Activated CD4-positive, alpha-beta T cell treated with anti-CD3 and anti-CD28 coated beads, Interleukin-2, amount 10 ng/mL, durations not matched to agents 24 days and 14 days (primary cell): ENCODE measurements at places on chromosomes 5 and 9. TPM values are rescaled to one million over a fixed set of nuclear protein-coding genes. Genes with fewer than 3 reads are reported as not detected.

The CDH6 gene
- total RNA-seq: not detected in 2 replicates

DNA sequence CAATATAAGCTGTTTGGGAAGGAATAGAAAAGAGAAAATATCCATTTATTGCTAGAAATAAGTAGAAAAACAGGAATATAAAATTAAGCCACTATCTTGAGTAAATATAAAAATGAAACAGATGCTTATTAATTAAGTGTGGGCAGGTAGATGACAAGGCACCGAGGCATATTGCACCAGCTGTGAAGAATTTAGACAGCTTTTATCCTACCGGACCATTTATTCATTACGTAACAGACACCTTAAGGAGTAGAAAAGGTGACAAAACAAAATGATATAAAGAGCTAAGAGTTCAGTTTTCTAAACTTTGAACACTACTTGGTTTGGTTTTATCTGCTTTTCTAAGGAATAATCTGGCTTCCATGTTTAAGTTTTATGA lies 404.1 kb downstream of the PTPRD start:
- H3K27ac ChIP-seq: no peak overlapping the region
- no peak for DNase-seq
- H3K4me3 ChIP-seq: no peak overlapping the region
- H3K4me1 ChIP-seq: no peaks in the 10 kb centered on the region
- no peaks in the 10 kb centered on the region for H3K27me3 ChIP-seq

The IFNA13 gene
- not detected in 2 replicates for total RNA-seq

DNA sequence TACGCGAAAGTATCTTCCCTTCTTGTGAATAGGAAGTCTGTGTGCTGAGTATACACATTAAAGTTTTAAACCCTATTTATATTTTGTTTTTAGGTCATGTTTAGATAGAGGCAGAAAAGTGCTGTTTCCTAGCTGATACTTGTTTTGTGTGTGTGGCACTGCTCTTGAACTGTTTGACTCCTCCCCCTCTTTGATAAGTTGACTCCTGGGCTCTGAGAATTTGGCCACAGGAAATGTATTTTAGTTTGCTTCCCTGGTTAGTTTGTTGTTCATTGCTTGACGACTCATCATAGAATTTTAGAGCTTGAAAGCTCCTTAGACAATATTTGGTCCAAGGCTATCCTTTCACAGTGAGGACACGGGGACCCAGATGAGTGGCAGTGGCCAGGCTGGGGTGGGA lies 2.0 kb upstream of the CDC14B start:
- no peak for DNase-seq
- peaks cover 4% of the 10 kb centered on the region for H3K4me1 ChIP-seq
- no peak overlapping the region for H3K27ac ChIP-seq
- H3K27me3 ChIP-seq: peaks cover 36% of the 10 kb centered on the region
- H3K36me3 ChIP-seq: no peaks in the 10 kb centered on the region
- H3K4me3 ChIP-seq: no peak overlapping the region

GRCh38 chr5:179869101-179869500 lies 10.5 kb upstream of the MRNIP start:
- no peak for DNase-seq
- no peak overlapping the region for H3K4me3 ChIP-seq
- no peaks in the 10 kb centered on the region for H3K27me3 ChIP-seq
- H3K36me3 ChIP-seq: peaks cover 34% of the 10 kb centered on the region
- H3K4me1 ChIP-seq: peaks cover 2% of the 10 kb centered on the region

DNA sequence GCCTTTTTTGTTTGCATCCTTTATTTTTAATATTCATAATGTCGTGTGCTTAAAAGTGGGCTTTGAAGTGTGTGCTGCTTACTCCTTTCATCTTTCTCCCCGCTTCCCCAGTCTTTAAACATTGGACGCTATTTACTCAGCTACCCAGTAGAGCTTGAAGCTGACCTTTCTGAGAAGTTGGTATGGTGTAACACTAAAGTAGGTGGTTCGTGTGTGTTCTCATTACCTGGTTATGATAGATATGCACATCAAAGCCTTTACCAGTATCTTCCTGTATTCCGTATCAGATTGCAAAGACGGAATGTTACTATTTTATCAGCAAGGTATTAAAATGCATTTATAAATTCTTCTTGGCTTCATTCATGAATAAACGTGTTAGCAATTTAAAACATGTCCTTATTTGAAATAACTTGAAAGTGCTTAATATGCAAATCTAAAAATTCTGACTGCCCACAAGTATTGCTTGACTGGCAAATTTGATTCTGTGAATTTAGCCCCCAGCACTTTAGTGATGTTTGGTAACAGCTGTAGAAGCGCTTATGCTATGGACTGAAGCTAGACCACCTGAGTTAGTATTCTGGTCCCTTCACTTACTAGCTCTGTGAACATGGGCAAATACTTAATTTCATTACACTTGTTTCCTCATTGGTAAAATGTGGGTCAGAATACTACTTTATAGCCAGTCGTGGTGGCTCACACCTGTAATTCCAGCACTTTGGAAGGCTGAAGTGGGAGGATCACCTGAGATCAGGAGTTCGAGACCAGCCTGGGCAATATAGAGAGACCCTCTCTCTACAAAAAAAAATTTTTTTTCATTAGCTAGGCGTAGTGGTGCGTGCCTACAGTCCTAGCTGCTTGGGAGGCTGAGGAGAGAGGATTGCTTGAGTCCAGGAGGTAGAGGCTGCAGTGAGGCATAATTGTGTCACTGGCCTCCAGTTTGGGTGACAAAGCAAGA lies 1.7 kb downstream of the RRAGA start:
- H3K4me3 ChIP-seq: peak overlapping the region; percentile 95
- no peak for DNase-seq
- peaks cover 32% of the 10 kb centered on the region for H3K4me1 ChIP-seq
- H3K36me3 ChIP-seq: peaks cover 26% of the 10 kb centered on the region

DNA sequence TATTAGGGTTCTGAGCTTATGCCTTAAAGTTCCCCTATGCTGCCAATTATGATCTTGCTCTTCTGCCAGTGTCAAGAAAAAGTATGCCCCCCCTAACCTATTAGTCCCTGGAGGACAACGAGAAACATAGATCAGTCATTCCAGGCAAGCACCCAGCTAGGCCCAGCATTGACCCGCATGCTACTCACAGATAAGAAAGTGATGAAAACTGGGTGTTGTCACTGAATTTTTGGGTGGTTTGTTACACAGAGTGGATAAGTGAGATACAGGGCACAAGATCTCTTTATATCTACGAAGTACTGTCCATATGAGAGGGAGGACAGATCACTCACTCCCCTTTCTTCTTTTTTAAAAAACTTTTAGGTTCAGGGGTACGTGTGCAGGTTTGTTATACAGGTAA lies 6.4 kb upstream of the TEX48 start:
- peak overlapping the region; percentile 97 for H3K27ac ChIP-seq
- peaks cover 38% of the 10 kb centered on the region for H3K36me3 ChIP-seq
- no peak overlapping the region for H3K4me3 ChIP-seq
- H3K4me1 ChIP-seq: peaks cover 75% of the 10 kb centered on the region
- H3K27me3 ChIP-seq: no peaks in the 10 kb centered on the region

DNA sequence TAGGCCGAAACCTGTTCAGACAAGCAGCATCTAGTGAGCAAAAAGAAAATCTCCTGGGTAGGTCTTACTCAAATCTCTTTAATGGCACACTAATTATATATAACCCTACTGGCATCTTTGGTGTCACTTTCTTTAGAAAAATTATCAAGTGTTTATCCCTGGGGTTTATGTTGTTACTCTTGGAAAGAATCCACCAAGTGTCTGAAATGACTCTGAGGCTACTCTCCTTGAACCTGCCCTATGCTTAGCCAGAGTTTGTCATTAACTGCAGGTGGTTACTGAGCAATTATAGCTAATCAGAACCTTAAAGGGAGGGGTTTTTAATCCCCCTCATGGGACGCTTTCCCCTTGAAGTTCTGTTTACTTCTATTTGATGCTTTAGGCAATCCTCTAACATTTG lies 381.9 kb downstream of the PLK2 start:
- DNase-seq: no peak
- no peak overlapping the region for H3K27ac ChIP-seq
- H3K4me3 ChIP-seq: no peak overlapping the region
- H3K27me3 ChIP-seq: peaks cover 3% of the 10 kb centered on the region

GRCh38 chr5:57889558-57889957 lies 406.9 kb upstream of the ACTBL2 start:
- H3K27ac ChIP-seq: no peak overlapping the region
- H3K27me3 ChIP-seq: peaks cover 2% of the 10 kb centered on the region
- H3K4me1 ChIP-seq: no peaks in the 10 kb centered on the region
- DNase-seq: no peak
- H3K36me3 ChIP-seq: no peaks in the 10 kb centered on the region
- H3K4me3 ChIP-seq: no peak overlapping the region

DNA sequence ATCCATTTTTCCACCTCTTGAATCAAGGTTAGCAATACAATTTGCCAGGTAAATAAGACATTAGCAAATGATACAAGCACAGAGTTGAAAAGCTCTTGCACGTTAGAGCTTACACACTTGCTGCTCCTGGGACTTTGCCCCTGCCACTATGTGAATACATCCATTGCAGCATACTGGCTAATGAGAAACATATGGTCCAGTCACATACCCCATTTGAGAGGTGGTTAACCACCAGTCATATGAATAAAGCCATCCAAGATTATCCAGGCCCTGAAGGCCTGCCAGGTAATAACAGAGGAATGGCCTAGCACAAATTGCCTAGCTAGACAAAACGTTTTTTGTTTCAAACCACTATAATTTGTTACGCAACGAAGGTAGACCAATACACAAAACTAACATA lies 45.8 kb upstream of the FTMT start:
- H3K36me3 ChIP-seq: no peaks in the 10 kb centered on the region
- DNase-seq: no peak
- H3K27me3 ChIP-seq: no peaks in the 10 kb centered on the region

GRCh38 chr5:99004960-99005359 lies 76.2 kb upstream of the CHD1 start:
- peaks cover 9% of the 10 kb centered on the region for H3K4me1 ChIP-seq
- H3K27me3 ChIP-seq: peaks cover 4% of the 10 kb centered on the region
- H3K27ac ChIP-seq: no peak overlapping the region

The CSF1R gene
- total RNA-seq: 0.14 TPM in 1 of 2 replicates, not detected in the other

GRCh38 chr5:179620293-179620692 lies 3.2 kb downstream of the HNRNPH1 start:
- H3K4me3 ChIP-seq: peak overlapping the region; percentile 99
- peaks cover 61% of the 10 kb centered on the region for H3K4me1 ChIP-seq
- H3K36me3 ChIP-seq: peaks cover 73% of the 10 kb centered on the region
- H3K27me3 ChIP-seq: peaks cover 5% of the 10 kb centered on the region

The ENTREP1 gene
- not detected in 2 replicates for total RNA-seq

GRCh38 chr5:32323741-32324140 lies 11.0 kb upstream of the MTMR12 start:
- no peak overlapping the region for H3K4me3 ChIP-seq
- DNase-seq: no peak
- no peak overlapping the region for H3K27ac ChIP-seq
- H3K27me3 ChIP-seq: no peaks in the 10 kb centered on the region
- no peaks in the 10 kb centered on the region for H3K4me1 ChIP-seq
- no peaks in the 10 kb centered on the region for H3K36me3 ChIP-seq

The AGPAT2 gene
- 25.6 and 25.9 TPM in 2 replicates for total RNA-seq

- no peak for DNase-seq
- H3K27ac ChIP-seq: no peak overlapping the region
- no peak overlapping the region for H3K4me3 ChIP-seq
- no peaks in the 10 kb centered on the region for H3K4me1 ChIP-seq
Observed at GRCh38 chr9:112624711-112625707, 92.9 kb downstream of the INIP start.

DNA sequence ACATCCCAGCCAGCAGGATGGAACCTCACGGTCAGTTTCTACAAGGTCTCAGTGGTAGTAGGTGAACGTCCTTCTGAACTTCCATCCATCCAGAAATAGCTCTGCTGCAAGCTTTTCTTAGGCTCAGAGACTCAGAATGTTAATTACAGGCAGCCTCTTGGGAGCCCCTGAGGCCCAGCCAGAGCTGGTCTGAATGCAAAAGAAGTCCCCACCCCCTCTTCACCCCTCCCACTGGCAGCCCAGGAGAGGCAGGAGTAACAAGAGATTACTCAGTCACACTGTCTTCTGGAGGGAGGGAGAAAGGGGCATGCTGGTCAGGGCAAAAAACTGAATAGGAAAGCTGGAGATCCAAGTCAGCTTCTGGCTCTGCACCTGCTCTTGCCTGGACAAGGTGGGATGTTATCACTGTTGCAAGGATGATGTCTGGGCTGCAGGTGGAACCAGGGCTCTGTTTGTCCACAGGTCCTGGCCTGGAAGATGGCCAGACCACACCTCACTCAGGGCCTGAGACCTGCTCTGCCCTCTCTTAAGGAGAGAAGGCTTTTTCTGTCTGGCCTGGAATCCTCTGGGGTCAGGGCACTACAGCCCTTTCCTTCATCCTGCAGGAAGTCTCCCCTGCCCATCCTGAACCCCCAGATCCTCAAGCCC lies 9.1 kb downstream of the ENHO start:
- no peak overlapping the region for H3K27ac ChIP-seq
- DNase-seq: no peak
- H3K36me3 ChIP-seq: no peaks in the 10 kb centered on the region
- H3K4me3 ChIP-seq: no peak overlapping the region

- H3K27me3 ChIP-seq: no peaks in the 10 kb centered on the region
- no peak overlapping the region for H3K27ac ChIP-seq
- no peak for DNase-seq
- H3K4me1 ChIP-seq: no peaks in the 10 kb centered on the region
- H3K4me3 ChIP-seq: no peak overlapping the region
Observed at GRCh38 chr5:164319161-164319560, 813.7 kb downstream of the MAT2B start.

The SGCD gene
- not detected in 2 replicates for total RNA-seq

The DPYSL3 gene
- 0.14 and 0.40 TPM in 2 replicates for total RNA-seq
